ENCODE measurements at places on chromosomes 12 and 14. TPM values are rescaled to one million over a fixed set of nuclear protein-coding genes. Genes with fewer than 3 reads are reported as not detected.

DNA sequence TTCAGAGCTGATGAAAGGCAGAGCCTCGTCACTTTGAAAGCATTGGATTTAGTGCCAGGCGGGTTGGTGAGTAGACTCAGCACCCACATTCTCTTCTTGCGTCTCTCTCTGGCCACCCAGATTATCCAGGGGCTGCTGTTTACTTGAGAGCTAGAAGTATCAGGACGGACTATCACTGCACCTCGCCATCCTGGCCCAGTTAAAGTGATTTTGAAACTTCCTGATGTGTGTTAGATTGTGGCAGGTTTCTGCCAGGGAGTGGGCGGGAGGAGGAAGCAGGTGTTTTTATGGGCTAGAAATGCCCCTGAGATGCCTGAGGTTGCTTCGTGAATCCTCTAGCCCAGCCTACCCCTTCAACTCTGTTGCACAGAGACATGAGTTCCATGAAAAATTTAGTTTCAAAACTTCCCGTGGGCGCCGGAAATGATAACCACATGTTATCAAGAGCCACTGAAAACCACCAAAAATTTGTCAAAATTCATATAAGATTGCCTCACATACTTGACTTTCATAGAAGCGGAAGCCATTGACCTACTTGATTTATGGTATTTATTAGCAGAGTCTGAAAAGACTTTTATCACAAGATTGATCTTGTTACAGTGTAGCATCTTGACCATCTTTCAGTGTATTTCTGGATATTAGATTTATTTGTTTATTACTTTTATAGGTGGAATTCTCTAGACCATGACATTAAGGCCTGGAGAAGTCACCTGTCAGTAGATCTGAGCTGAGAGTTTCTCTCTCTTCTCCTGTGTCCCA lies 466.0 kb downstream of the RAD51B start:
- no peak for DNase-seq

DNA sequence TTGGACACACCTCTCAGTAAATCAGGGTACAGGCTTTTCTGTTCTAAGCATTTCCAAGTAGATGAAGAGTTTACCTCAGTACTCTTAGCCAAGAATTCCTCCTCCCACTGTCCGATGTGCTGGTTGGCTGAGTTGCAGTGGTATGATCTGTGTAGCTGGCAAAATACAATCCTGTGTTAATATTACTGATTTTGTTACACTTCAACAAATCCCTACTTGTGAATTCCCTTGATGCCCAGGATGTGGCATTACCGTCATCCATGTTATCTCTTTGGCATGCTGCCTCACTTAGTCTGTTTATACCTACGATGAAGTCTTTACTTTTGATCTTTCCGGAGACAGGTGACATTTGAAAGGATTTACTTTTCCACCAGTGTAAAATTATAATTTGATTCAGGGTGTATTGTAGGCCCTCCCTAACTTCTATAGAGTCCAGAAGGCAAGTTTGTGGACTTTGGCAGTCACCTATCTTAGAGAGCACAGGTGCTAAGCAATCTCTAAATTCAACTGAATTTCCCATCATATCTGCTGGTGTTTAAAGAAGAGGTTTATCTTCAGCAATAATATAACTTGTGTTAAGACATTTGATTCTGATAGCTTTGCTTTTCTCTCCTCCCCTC lies 10.1 kb downstream of the CCDC196 start:
- no peak for DNase-seq

GRCh38 chr12:6700646-6701051 lies at the start of gene PIANP:
Gene PIANP (minus strand): TSS chr12:6700815. CDS start chr12:6698061, 2,754 bp downstream.
- DNase-seq = no peak

IRAK4 gene
- 22.9 TPM for total RNA-seq

- peak; percentile 45 for DNase-seq
Measured at GRCh38 chr14:34981743-34982420, 910 bp upstream of the SRP54 start.

KRT71 gene
- total RNA-seq = not detected

OAS2 gene
- total RNA-seq = 1.3 TPM

- no peak for DNase-seq
Measured at GRCh38 chr12:9342614-9343353, 134.6 kb upstream of the PZP start.

DNA sequence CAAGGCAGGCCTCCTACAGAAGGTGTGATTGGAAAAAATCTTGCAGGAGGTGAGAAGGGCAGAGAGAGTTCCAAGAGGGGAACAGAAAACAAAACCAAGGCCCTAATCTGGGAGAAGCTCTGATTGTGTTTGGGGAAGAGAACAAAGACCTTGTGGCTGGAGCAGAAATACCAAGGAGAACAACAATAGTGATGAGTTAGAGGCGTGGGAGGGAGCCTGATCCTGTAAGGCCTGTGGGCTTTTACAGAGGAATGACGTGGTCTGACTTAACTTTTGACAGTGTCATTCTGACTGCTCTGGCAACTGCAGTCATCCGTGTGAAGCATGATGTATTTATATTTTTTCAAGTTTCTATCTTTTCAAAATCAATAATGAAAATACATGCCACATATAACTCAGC lies 200.6 kb downstream of the ANO4 start:
- DNase-seq = no peak

ALDH1L2 gene
- total RNA-seq = 4.4 TPM

DNA sequence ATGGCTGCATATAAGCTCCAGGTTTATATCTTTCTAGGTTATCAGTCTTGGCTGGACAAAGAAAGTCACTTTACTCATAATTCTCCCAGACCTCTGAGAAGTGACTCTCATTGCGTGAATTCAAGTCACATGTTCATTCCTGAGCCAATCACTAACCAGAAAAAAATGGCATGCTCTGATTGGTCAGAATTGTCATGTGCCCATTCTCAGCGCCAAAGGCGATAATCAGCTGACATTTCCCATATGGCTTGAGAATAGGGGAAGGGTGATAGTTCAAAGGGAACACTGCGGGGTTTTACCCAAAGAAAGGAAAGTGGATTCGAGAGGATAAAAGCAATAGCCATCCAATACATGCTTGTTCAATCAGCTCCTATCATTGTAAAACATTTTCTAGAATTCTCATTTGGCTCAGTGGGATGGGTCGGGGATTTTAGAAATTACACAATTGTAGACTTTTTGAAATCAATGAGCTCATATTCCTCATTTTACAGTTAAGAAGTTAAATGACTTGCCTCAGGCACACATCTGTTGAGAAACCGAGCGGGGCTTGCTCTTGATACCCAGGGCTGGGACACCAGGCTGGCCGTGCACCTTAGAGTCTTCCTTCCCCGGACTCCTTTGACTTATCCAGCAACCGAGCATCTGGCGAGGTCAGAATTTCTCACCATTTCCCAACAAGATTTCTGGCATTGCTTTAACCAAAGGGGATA lies 454.0 kb upstream of the TBX3 start:
- peak; percentile 7 for DNase-seq

GRCh38 chr14:54901380-54902142 lies 1.1 kb downstream of the GCH1 start:
- DNase-seq = no peak

TRMT5 gene
- 22.7 TPM for total RNA-seq

B4GALNT3 gene
- 1.2 TPM for total RNA-seq

DNA sequence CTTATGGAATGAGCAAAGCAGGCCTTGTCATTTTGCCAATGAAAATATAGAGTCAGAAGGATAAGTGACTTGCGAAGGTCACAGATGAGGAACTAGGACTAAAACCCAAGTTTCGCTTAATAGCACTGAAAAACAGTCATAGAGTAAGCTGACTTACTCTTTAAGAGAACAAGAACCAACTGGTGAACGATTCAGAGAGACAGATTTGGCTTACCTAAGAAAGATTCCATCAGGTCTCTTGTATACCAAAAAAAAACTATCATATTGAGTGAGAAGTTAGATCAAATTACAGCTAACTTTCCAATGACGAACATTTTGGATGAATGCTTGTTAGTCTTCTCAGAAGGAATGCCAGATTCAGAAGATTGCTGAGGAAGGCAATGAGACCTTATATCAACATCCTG lies 74.2 kb downstream of the ZFC3H1 start:
- no peak for DNase-seq

DNA sequence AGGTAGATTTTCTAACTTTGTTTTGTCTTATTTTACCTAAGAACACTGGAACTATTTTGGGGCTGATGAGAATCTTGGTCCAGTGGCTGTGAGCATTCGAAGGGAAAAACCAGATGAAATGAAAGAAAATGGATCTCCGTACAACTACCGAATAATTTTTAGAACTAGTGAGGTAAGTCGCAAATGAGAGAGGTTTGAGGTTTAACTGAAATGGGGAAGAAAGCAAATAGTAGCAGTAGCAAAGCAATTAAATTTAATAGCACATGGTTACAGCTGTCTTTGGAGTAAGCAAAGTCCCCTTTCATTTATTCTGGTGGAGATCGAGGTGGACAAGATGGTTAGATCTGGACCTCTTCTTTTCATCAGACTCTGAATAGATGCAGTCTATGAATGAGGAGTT lies 313.5 kb upstream of the RGS6 start:
- no peak for DNase-seq

- DNase-seq = no peak
Measured at GRCh38 chr12:2967651-2968050, 8.5 kb downstream of the TEAD4 start.

GRCh38 chr14:105899071-105899641 lies 372.8 kb downstream of the TMEM121 start:
- no peak for DNase-seq

DNA sequence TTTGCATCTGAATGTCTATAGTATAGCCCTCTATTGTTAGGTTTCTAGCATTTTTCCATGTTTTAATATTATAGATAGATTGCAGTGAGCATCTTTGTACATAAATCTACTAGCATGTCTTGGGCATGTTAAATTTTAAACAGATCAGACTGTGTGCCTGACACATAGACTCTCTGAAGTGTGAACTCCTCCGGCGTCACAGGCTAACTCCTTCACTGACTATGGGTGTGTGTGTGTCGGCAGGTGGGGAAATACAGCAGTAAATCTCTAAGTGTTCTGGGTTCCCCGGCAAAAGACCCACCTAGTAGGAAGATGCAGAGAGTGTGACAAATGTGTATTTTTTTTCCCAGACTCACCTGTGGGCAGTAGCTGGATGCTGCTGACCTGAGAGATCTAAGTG lies 2.3 kb downstream of the VWF start:
- no peak for DNase-seq

DNA sequence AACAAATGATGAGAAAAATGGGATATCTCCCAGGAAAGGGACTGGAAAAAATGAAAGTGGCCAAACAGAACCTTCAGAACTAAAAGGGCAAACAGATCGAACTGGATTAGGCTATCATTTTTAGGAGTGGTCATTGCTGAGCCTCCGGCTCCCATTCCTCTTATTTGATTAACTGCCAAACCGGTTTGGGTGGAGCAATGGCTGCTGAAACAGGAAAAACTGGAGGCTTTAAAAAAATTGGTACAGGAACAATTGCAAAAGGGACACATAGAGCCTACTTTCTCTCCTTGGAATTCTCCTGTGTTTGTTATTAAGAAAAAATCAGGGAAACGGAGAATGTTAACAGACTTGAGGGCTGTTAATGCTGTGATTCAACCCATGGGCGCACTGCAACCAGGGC lies 49.7 kb downstream of the TNFAIP2 start:
- DNase-seq = no peak

DNA sequence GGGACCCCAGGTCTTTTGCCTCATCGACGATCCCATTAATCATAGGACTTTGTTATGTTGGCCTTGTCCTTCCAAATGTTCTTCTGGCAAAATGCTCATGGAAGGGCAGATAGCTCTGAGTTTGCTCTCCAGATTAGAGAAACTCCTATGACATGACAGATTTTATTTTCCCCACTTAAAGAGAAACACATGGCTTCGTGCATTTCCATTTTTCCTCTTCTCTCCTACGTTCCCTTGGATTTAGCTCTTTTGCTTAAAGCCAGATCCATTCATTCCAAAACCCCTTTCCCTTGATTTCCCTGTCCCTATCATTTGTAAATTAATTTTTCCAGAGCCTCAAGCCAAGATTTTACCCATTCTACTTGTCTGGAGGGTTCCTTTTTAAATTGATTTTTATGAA lies 2.9 kb downstream of the PRIMA1 start:
- DNase-seq = no peak

C1S gene
- total RNA-seq = 3.3 TPM

GRCh38 chr12:119147847-119148448 lies 30.8 kb upstream of the HSPB8 start:
- peak; percentile 68 for DNase-seq
